Right hindlimb (tissue), 1 donor: ENCODE measurements at places on chromosomes 7 and 10.

- DNase-seq: no peak
Observed at GRCh38 chr10:80530816-80531215, 6.9 kb upstream of the SH2D4B start.

- DNase-seq: peak; percentile 89
Observed at GRCh38 chr7:47582764-47583738, 1.1 kb upstream of the TNS3 start.

- no peak for DNase-seq
Observed at GRCh38 chr10:129637846-129638245, 170.8 kb downstream of the MGMT start.

- DNase-seq: no peak
Observed at GRCh38 chr7:64887756-64888508, 15.1 kb upstream of the ZNF273 start.

GRCh38 chr7:120989257-120990220, 1.0 kb downstream of the CPED1 start:
- peak; percentile 51 for DNase-seq

DNA sequence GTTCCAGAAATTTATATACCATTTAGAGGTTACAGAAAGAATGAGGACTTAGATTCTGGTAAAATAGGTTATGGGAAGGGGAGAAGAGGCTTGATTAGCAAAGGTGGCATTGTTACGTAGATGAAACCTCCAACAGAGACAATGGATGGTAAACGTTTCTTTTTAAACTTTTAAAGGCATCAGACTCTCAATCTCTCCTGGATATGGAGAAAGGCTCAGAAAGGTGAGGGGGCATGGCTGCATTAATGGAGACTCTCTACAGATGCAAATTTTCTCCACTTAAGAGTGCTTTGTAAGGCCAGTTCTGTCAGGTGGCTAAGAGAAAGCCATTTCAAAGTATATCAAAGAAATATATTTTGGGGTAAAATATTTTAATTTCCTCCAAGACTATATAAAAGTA, 240.9 kb upstream of the PTER start:
- DNase-seq: no peak

GRCh38 chr7:5557920-5558401, 134.3 kb upstream of the TNRC18 start:
- DNase-seq: no peak

GRCh38 chr7:69411466-69411865, 186.8 kb upstream of the AUTS2 start:
- DNase-seq: no peak

GRCh38 chr10:78437998-78438906, 404.6 kb downstream of the RPS24 start:
- no peak for DNase-seq

DNA sequence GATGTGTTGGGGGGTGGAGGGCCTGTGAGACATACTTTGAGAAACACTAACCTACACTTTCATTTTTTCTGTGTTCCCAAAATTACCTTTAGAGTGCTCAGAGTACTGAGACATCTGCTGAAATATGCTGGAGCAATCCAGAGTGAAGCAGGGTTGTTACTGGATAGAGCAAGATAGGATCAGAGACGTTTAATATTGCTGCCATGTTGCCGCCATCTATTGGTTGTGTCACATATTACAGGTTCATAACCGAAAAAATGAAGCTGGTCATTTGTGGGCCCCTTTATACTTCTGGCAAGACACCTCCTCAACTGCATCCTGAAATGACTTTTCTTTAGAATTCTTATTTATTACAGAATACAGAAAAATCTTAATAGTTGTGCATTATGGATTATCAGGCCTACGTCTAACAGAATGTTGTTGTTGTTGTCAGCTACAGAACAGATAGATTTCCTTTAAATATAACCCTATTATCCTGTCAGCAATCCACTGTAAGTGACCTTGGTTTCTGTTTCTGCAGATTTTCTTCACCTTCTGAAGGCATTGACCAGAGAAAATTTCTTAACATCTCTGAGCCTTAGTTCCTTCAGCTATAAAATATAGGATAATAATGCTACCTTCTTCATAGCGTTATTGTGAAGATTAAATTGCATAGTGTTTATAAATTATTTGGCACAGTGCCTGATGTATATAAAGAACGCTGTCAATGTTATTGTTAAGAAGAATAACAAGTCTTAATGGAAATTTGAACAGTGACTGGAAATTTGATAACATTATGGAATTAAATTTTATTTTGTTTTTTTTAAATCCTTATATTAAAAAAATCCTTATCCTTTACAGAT, 16.2 kb upstream of the DLD start:
- peak; percentile 41 for DNase-seq

GRCh38 chr7:94444813-94445212, 50.1 kb downstream of the COL1A2 start:
- no peak for DNase-seq

- DNase-seq: no peak
Observed at GRCh38 chr10:63466144-63466935, 563 bp upstream of the JMJD1C start.

DNA sequence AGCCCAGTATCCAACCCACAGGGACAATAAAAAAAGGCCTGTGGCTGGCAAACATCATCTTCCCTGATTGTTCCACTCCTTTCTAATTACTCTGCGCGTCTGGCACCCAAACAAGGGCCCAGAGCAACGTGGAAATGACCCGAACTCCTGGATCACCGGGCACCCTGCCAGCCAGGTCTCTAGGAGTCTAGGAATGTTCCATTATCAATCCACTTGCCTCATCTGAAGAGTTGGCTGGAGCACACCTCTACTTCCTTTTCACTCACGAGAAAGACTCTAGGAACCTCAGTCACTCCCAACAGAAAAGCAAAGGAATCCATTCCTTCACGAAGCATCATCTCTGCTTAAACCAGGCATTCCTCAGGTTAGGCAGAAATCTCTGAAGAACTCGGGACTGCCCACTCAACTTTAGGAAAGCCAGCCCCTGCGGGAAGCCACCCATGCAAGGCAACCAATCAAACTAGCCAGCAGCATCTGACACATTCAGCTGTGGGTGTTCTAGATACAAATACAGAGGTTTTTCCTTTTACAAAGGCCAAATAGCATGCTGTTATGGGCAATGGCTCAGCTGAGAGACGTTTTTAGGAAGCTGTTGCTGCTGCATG, 37.7 kb downstream of the ATXN7L1 start:
- no peak for DNase-seq

DNA sequence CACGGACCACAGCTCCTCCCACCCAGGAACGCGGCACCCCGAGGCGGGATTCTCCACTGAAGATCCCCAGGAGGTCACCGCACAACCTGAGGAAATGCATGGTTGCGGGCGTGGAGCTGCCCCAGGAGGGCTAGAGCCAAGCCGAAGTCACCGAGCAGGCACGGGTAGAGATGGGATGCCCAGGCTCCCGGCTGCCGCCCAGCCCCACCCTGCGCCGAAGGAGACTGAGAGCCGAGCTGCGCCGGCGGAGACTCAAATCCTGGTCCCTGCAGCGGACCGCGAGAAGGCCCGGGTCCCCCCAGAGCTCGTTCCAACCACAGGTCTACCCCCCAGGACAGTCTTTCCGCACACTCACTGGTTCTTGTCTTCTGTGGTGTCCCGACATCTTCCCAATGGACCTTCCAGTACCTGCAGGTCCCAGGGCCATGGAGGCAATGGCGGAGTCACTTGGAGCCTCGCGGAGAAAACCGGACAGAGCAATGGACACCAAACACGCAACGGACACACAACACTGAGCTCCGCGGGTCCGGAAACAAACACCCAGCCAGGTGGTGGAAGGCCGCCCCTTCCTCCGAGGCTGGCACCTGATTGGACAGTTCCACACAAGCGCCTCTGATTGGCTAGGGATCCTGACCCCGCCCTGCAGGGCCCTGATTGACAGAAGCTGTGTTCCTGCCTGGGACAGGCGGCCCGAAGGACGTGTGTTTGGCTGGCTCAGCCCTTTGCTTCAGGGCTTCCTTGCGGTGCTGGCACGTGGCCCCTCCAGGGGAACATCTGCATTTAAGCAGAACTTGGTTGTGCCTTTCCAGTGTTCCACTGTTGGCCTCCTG, 331.9 kb upstream of the NUPR2 start:
- DNase-seq: no peak
